ENCODE measurements at places on chromosomes 12 and 14. TPM values are rescaled to one million over a fixed set of nuclear protein-coding genes. Genes with fewer than 3 reads are reported as not detected.

GRCh38 chr12:19428246-19428645 is 11.0 kb upstream of the AEBP2 start:
- no peak for DNase-seq

DNA sequence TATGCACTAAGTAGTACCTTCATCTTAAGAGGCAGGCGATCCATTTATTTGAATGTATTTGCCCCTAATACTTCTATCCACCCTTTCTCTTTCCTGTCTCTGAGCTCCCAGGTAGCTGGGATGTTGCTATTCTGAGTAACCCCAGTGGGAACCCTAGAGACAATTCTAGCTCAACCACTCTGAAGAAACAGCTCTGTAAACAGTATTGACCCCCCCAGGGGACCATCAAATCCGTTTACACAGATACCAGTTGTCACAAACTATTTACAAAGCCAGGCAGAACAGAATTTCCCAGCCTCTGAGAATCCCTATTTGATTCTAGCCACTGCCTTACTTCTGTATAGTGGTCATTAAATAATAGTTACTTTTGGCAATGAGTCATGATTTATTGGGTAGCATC is 64.9 kb downstream of the MIPOL1 start:
- no peak for DNase-seq

- DNase-seq, result no peak
These were observed 24.3 kb downstream of the PPM1H start for GRCh38 chr12:62910549-62911169.

DNA sequence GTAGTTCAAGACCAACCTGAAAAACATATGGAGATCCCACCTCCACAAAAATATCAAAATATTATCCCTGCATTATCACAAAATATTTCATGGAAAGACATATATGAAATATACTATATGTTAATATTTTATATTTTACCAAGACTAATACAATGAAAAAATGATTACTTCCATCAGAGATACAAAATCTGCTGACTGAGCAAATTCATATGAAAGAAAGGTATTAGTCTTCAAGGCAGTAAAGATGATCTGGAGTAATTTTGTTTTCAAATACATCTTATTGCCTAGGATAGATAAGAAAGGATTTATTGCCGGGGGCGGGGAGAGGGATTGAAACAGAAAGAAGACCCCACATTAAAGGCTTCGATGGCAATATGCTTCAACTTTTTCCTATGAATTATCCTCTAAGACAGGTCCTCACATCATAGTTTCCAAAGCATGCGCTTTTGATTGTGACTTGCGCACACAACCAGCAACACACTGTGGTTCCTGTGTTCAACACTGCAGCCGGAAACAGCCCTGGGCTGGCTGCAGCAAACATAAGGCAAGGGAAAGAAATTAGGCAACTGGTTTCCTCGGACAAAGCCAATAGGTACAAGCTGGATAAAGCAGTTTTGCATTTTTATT is 83.2 kb downstream of the SPPL3 start:
- DNase-seq, result no peak

DNA sequence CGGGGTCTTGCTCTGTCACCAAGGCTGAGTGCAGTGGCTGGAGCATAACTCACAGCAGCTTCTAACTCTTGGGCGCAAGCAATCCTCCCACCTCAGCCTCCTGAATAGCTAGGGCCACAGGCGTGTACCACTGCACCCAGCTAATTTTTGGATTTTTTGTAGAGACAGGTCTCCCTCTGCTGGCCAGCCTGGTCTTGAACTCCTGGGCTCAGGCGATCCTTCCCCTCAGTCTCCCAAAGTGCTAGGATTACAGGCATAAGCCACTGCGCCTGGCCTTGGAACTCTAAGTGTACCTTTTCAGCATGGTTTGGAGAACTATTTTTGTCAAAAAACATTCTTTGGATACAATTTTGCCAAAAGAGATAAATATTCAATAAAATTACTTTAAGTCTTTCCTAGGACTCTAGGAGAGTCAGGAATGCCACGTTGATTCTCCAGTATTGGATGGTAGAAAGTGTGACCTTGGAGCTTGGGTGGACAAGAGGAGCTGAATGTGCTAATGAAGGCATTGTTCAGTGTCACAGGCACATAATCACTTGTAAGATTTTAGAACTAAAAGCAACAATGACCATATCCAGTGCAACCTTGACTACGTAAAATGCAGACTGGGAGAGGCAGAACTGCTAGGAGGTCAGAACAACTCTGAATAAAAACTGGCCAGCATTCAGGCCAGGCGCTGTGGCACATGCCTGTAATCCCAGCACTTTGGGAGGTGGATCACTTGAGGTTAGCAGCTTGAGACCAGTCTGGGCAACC is 2.8 kb downstream of the SRSF9 start:
- DNase-seq, result peak; percentile 61

- DNase-seq, result no peak
These were observed 51.9 kb upstream of the PTHLH start for GRCh38 chr12:28024231-28024995.

DNA sequence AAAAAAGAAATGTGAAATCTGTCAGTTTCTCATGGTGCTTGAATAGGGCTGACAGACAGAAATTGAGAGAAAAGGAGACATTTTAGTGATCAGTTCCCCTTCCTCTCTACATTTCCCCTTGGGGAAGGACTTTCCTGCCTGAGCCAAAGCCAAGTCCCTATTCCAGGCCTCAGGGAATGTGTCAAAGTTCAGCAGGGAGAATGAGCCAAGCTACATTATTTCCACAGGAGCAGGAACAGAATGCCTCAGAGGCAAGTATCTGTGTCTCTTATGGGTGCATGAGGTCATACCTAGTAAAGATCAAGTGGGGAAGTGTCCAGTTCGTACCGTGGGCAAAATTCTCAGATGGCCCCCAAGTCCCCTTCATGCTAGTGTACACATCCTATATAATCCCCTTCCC is 68.6 kb downstream of the IQSEC3 start:
- DNase-seq, result no peak

GRCh38 chr12:52909331-52909730 is 4.5 kb upstream of the KRT8 start:
- no peak for DNase-seq

DNA sequence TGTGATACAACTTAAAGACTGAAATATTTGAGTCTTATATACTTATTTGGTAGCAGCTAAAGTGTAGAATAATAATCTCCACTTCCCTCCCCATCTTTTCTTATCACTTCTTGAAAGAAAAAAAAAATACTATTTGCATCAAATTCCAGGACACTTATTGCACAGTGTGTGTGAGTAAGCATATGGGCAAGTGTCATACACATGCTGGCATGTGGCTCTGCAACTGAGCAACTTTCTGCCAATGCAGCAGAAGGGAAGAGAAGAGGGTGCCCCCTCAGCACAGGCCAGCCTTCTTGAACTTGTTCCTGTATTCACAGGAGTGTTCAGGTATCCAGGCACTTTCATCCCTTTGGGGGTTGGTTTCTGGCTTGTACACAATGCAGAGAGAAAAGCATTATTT is 145.8 kb downstream of the CPNE8 start:
- no peak for DNase-seq

GRCh38 chr14:95059126-95059525 is 98.2 kb downstream of the DICER1 start:
- DNase-seq, result no peak

- no peak for DNase-seq
These were observed 89.4 kb downstream of the PAX9 start for GRCh38 chr14:36751106-36751505.

DNA sequence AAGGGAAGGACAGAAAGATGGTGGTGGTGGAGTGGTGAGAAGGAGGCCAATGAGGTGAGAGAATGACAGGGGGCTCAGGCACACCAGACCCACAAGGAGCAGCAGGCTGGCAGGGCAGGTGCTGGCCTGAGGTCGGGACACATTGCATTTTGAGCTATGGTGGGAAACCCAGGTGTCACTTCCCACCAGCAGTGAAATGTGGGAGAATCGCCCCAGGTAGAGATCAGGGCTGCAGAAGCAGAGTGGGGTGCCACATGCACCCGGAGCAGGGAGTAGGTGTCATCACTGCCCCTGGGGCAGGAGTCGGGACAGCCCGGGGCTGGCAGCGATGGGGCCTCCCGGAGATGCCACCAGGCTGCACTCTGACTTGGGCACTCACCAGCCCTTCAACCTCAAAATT is 315.8 kb downstream of the BCL11B start:
- DNase-seq, result no peak

- no peak for DNase-seq
These were observed 405.2 kb upstream of the TBX3 start for GRCh38 chr12:115088995-115089841.

GRCh38 chr12:93514853-93515252 is 47.5 kb downstream of the MRPL42 start:
- DNase-seq, result no peak

- no peak for DNase-seq
These were observed 114.2 kb downstream of the DAD1 start for GRCh38 chr14:22474730-22475351.

GRCh38 chr12:18897823-18898222 is 159.9 kb downstream of the CAPZA3 start:
- no peak for DNase-seq

- DNase-seq, result no peak
These were observed 86.6 kb upstream of the TRAF3 start for GRCh38 chr14:102690509-102691286.

- no peak for DNase-seq
These were observed 29.3 kb downstream of the NELL2 start for GRCh38 chr12:44846826-44847225.

DNA sequence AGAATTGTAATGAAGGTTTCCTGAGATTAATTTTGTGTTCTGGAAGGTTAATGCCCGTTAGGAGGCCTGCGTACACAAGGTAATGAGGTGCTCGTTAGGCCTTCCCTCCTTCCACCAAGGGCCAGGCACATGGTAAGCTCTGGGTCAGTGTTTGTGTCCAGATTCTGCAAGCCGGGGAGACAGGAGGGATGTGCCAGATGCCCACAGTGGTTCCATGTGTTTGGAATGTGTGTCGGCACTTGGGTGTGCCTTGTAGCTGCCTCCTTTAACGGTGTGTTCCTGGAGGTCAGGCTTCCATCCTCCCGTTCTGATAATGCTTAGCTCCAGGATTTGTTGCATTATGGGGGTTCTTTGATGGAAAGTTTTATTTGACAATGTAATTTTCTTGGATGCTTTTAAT is 5.7 kb downstream of the TRAF3 start:
- no peak for DNase-seq

DNA sequence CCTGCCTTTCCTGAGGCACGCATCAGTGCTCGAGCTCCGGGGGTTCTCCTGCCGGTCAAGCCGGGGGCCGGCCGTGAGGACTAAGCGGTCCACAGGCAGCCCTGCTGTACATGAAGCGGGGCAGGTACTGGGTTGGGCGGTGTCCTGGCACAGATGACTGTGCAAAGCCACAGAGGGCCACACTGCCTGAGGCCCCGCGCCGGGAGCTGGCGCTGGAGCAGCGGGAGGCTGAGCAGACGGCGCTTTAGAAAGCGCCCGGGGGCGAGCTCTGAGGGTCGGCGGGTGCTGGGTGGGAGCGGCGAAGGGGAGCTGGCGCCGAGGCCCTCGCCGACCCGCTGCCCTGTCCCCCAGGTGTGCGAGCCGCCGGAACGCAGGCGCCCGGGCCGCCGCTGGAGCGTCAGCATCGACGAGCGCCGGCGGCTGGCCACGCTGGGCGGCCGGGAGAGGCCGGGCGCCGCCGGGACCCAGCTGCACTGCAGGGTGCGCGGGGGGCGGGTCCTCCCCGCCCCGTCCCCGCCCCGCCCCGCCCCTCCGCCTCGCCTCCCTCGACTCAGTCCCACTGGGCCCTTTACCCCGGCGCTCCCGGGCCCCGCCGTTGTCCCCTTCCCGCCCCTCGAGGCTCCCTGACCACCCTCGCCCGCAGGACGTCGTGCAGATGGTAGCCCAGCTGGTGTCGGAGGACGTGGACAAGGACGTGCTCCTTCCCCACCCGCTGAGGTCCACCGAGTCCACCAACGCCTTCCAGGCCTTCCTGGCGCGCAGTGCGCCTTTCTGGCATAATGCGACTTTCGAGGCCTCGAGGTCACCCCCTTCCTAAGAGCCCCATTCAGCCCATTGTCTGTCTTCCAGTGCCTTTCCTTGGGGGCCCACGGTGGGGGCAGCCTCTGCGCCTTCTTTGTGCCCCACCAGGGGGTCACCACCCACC is 8.3 kb upstream of the MTA1 start:
- no peak for DNase-seq

DNA sequence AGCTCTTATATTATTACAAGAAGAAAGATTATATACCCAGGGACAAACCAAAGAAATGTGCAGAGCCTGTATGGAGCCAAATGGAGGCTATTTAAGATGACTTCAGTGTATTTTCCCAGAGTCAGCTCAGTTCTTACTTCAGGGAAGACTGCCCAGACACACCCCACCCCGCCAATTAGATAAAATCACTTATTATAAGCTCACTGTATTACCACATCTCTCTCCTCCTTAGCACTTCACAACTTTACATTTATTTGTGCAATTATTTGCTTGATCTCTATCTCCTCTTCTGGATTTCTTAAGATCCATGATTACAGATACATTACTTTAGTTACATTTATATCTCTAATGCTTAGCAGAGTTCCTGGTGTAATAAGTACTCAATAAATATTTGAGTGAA is 24.7 kb upstream of the WDR89 start:
- no peak for DNase-seq

DNA sequence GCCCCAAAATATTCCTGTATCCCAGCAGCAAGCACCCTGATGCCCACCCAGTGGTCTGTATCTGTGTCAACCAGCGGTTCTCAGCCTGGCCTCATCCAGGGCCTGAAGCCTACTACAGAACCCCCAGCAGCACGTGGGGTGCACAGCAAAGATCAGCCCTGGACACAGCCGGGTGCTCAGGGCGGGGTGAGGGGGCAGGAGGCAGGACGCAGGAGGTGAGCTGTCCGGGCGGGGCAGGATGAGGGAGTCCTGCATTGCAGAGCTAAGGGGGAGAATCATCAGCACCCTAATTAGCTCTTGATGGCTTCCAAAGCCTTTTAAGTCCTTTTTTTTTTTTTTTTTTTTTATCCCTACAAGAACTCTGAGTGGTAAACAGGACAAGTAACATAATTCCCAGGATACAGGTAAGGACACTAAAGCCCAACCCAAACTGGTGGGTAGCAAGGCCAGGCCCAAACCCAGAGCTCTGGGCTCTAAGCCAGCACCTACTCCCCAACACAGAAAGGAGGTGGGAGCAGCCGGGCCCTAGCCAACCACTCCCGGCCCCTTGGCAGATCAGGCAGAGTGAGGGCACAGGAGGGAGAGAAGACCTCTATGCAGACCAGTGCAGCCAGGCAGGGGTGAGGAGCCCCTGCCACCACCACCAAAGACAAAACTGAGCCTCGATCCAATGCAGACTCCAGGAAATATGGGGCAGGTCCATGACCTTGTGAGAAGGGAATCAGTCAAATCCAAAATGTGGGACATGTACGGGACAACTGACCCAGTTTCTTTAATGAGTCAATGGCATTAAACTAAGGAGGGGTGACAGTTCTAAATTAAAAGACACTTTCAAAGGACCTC is 32.3 kb upstream of the EIF5 start:
- DNase-seq, result no peak

GRCh38 chr14:100155756-100156616 is 3.5 kb downstream of the DEGS2 start:
- DNase-seq, result peak; percentile 83

ATP5F1B gene
- total RNA-seq, result 219 TPM

PDE3A gene
- total RNA-seq, result not detected

ZFP36L1 gene
- total RNA-seq, result 7.8 TPM

DPY19L2 gene
- 5.5 TPM for total RNA-seq

CAPZA3 gene
- total RNA-seq, result not detected

FZD10 gene
- not detected for total RNA-seq

PROX2 gene
- total RNA-seq, result not detected
